Adrenal gland (tissue), 19 donors: ENCODE measurements at places on chromosomes 2 and 18. TPM values are rescaled to one million over a fixed set of nuclear protein-coding genes. Genes with fewer than 3 reads are reported as not detected.

DNA sequence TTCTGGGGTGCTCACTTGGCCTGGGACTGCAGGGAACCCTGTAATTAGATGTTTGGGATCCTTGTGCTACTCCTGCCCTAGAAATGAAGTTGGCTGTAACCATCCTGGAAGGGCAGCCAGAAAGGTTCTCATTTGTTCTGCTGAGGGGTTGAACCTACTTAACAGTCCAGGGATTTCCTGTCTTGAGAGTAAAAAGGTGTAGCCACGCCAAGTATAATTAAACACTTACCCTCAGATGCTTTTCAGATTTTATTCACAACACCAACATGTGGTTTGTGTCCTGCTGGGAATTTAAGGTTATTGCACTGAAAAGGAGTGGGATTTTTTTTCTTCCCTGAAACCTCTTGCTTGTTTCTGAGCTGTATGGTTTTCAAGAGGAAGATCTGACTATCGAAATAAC is 222.4 kb upstream of the APCDD1 start:
- H3K36me3 ChIP-seq, result no peaks in the 10 kb centered on the region

GRCh38 chr2:70658476-70658875 is 104.8 kb upstream of the TGFA start:
- H3K27ac ChIP-seq, result no peak overlapping the region
- no peak overlapping the region for H3K4me3 ChIP-seq
- H3K4me1 ChIP-seq, result no peaks in the 10 kb centered on the region
- DNase-seq, result no peak
- H3K36me3 ChIP-seq, result no peaks in the 10 kb centered on the region

The SERPINB8 gene
- 9.2 TPM for total RNA-seq

- H3K27ac ChIP-seq, result peak overlapping the region; percentile 79
- H3K36me3 ChIP-seq, result no peaks in the 10 kb centered on the region
- no peaks in the 10 kb centered on the region for H3K27me3 ChIP-seq
- peaks cover 11% of the 10 kb centered on the region for H3K4me1 ChIP-seq
- peak overlapping the region; percentile 2 for H3K4me3 ChIP-seq
- DNase-seq, result peak; percentile 65
These were observed 569 bp downstream of the PDK1 start for GRCh38 chr2:172556284-172557033.

The FHOD3 gene
- total RNA-seq, result 45.6 TPM

DNA sequence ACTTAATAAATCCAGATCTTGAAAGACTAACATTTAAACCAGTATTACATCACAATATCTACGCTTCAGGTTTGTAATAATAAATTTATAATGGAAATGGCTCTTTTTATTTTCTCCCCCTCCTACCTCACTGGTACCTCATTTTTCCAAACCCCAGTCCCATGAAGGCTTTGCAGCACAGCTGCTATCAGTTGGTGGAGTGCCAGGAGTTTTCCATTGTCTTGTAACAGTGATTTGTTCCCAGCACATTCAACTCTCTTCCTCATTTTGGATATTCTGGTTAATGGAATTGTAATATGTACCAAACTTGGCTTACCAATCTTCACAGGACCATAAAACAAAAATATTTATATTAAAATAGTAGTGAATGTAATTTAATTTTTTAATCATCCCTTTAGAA is 91.2 kb downstream of the VRK2 start:
- H3K36me3 ChIP-seq, result no peaks in the 10 kb centered on the region
- no peak for DNase-seq
- no peak overlapping the region for H3K4me3 ChIP-seq

DNA sequence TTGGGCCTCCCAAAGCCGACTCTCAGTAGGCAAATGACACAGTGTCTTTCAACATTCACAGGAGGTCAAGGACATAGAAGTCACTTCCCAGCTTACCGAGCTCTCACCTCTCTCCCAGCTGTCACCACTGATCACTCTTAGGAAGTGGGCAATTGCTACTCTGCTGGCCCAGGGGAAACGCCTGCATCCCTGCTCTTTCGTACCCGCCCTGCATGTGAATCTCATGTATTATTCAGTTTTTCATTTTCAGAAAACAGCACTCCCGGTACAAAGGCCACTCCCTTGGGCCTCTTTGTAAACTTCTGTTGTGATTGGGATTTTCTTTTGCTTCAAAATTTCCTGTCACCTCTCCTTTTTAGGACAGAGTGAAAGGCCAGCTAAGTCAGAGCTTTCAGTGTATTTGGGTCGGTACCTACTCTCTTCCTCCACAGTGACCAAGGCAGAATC is 15.4 kb downstream of the MRPL44 start:
- no peaks in the 10 kb centered on the region for H3K27me3 ChIP-seq
- H3K4me3 ChIP-seq, result no peak overlapping the region
- no peaks in the 10 kb centered on the region for H3K4me1 ChIP-seq
- H3K36me3 ChIP-seq, result peaks cover 6% of the 10 kb centered on the region
- H3K27ac ChIP-seq, result no peak overlapping the region
- no peak for DNase-seq

The ZNF236 gene
- 6.6 TPM for total RNA-seq

The GRB14 gene
- total RNA-seq, result 53.9 TPM

The FSIP2 gene
- total RNA-seq, result 2.4 TPM

The IL1R1 gene
- 130 TPM for total RNA-seq

- H3K36me3 ChIP-seq, result no peaks in the 10 kb centered on the region
- no peak for DNase-seq
- H3K4me1 ChIP-seq, result peaks cover 75% of the 10 kb centered on the region
These were observed 37.4 kb downstream of the EPAS1 start for GRCh38 chr2:46334389-46335271.

GRCh38 chr2:42086500-42086953 is 38.7 kb downstream of the PKDCC start:
- no peak overlapping the region for H3K27ac ChIP-seq
- H3K27me3 ChIP-seq, result no peaks in the 10 kb centered on the region
- H3K4me1 ChIP-seq, result peaks cover 4% of the 10 kb centered on the region

GRCh38 chr18:48896875-48897511 is 53.8 kb downstream of the SMAD7 start:
- no peak overlapping the region for H3K4me3 ChIP-seq
- no peak for DNase-seq
- no peaks in the 10 kb centered on the region for H3K36me3 ChIP-seq
- no peaks in the 10 kb centered on the region for H3K27me3 ChIP-seq
- no peak overlapping the region for H3K27ac ChIP-seq
- H3K4me1 ChIP-seq, result peaks cover 6% of the 10 kb centered on the region

DNA sequence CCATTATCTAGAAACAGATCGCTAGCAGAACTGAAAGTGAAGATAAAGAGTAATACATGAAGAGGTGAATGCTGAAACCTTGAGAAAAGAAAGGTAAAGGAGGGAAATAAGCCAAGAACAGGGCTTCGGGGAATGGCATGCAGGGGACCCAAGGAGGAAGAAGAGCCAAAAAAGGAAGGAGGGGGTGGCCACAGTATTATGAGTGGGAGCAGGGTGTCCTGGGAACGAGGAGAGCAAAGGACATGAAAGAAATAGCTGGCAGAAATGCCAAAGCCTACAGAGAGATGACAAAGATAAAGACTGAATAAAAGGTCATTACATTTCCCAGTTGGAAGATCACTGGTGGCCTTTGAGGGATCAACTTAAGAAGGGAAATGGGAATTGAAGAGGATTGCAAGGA is 82.9 kb downstream of the ACTR3 start:
- H3K4me3 ChIP-seq, result no peak overlapping the region
- peaks cover 11% of the 10 kb centered on the region for H3K4me1 ChIP-seq
- DNase-seq, result no peak
- no peaks in the 10 kb centered on the region for H3K27me3 ChIP-seq
- no peak overlapping the region for H3K27ac ChIP-seq

DNA sequence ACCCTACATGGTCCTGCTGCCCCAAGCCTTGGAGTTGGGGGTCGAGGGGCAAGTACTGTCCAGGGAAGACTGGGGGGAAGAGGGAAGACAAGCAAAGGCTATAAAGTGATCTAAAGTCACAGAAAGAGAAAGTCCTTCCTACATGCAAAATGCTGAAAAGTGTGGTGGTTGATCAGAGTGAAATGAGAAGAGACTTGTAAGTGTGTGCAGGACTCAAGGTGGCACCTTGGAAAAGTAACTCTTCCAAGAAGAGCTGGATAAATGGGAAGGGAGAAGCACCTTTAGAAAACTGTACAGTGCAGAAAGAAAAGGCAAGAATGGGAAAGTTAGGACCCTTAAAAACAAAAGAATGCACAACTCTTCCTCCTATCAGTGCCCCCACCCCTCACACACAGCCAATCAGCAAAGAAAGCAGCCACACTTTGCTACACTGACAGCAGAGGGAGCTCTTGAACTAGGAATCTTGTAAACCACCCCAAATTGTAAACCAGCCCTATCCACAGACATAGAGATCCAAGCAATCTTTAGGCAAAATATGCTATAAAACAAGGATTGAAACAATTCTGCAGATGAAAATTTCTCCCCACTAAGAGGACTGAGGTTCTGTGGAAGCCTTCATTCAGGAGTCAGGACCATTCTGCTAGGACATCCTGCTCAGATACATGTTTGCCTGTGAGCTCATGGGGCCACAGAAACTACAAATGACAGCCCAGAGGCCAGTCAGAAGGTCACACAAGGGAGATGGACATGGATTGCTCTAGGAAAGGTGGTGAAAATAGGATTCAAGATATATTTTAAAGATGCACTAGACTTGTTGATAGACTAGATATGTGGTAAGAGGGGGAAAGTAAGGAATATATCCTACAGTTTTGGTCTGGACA is 146.4 kb downstream of the FTCDNL1 start:
- no peaks in the 10 kb centered on the region for H3K4me1 ChIP-seq
- no peak overlapping the region for H3K4me3 ChIP-seq
- DNase-seq, result peak; percentile 30
- no peaks in the 10 kb centered on the region for H3K36me3 ChIP-seq

The TSGA10 gene
- 5.8 TPM for total RNA-seq

- no peaks in the 10 kb centered on the region for H3K27me3 ChIP-seq
- no peak for DNase-seq
- H3K36me3 ChIP-seq, result no peaks in the 10 kb centered on the region
These were observed 143.7 kb downstream of the NAPG start for GRCh38 chr18:10669441-10670100.

The SETBP1 gene
- total RNA-seq, result 7.9 TPM

GRCh38 chr2:84380875-84381274 is 78.2 kb downstream of the SUCLG1 start:
- H3K36me3 ChIP-seq, result no peaks in the 10 kb centered on the region
- no peaks in the 10 kb centered on the region for H3K27me3 ChIP-seq
- DNase-seq, result no peak
- no peak overlapping the region for H3K4me3 ChIP-seq
- no peak overlapping the region for H3K27ac ChIP-seq

GRCh38 chr18:70221156-70221914 is 15.8 kb upstream of the RTTN start:
- H3K27ac ChIP-seq, result no peak overlapping the region
- no peaks in the 10 kb centered on the region for H3K4me1 ChIP-seq
- no peaks in the 10 kb centered on the region for H3K36me3 ChIP-seq
- no peak overlapping the region for H3K4me3 ChIP-seq
- DNase-seq, result no peak
- H3K27me3 ChIP-seq, result no peaks in the 10 kb centered on the region

The RASGRP3 gene
- 3.3 TPM for total RNA-seq

GRCh38 chr2:15472133-15472532 is 89.0 kb downstream of the NBAS start:
- H3K4me1 ChIP-seq, result no peaks in the 10 kb centered on the region
- H3K36me3 ChIP-seq, result peaks cover 11% of the 10 kb centered on the region
- no peak for DNase-seq
- H3K27me3 ChIP-seq, result no peaks in the 10 kb centered on the region

DNA sequence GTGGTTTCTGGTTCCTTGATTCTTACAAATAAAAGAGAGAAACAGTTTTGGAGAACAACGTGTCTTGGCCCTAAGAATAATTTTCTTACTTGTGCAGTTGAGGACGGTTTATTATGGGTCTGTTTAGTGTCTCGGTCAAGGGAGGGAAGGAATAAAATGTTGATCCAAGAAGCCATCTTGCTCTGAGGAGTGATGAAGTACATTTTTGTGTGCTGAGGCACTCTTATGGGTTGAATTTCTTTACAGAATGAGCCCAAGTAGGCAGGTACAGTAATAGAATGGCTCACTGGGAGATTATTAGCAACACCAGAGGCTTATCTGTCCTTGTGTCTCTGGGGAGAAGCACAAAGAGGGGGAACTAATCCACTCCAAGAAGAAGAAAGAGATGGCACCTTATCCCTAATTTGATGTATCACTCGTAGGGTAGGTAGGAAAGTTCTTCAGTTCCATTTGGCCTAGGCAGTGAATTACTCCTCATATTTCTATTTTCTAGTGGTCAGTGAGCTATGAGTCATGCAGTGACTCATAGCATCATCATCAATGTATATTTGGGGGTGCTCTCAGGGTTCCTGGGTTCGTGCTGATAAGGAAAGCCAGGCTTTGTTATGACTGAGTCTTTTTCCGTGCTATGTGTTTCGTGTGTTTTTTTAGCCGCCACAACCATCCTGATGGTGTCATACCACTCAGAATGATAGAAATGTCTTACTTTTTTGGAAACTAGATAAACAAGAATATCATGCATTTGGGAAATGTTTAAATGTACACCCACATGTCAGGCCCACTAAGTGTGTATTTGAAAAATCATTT is 250.1 kb upstream of the CTAGE1 start:
- no peaks in the 10 kb centered on the region for H3K36me3 ChIP-seq
- H3K27ac ChIP-seq, result no peak overlapping the region
- H3K4me1 ChIP-seq, result peaks cover 9% of the 10 kb centered on the region
- H3K4me3 ChIP-seq, result no peak overlapping the region

The ABCG8 gene
- total RNA-seq, result not detected

- DNase-seq, result no peak
- no peaks in the 10 kb centered on the region for H3K27me3 ChIP-seq
- H3K27ac ChIP-seq, result no peak overlapping the region
- no peak overlapping the region for H3K4me3 ChIP-seq
These were observed 148.5 kb downstream of the TXNL1 start for GRCh38 chr18:56489893-56490292.

- H3K27ac ChIP-seq, result peak within 1 kb of the TSS; percentile 47
- DNase-seq, result peak; percentile 39
- no peaks in the 10 kb centered on the region for H3K27me3 ChIP-seq
- H3K4me1 ChIP-seq, result peaks cover 8% of the 10 kb centered on the region
These were observed at the start of gene NOSTRIN for GRCh38 chr2:168801961-168802858. TSS of gene NOSTRIN (plus strand) at chr2:168802637. CDS start at chr2:168802647, 10 bp downstream.

DNA sequence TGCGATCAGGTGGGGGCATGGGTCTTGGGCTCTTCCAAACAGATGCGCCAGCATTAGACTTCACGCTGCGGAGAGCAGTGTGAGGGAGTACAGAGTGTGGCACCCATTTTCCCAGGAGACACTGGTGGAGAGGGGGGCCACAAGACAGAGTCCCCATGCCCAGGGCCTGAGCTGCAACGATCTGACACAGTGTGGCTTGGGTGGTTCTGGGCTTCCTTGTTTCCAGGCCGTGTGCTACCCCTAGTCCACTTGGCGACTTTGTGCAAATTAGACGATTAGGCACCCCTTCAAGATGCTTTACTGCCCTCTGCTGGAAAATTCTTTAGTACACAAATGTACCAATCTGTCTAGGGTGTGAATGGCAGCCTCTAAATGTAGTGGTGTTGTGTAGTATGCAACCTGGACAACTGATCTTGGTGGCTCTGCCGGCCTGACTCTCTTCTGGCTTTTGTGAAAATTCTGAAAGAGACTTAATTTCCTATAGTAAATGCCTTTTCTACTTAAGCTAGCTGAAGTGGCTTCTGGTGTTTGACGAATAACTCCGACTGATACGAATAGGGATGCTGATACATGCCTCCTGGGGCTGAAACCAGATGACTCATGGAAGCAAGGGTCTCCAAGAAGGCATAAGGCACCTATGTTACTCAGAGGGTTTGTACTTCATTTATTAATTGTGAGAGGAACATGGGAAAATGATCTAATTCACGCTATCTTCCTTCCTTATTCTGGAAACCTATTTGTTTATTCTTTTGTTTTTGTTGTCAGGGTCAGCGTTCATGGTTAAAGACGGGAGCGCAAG is 92.3 kb upstream of the SMAD2 start:
- no peaks in the 10 kb centered on the region for H3K27me3 ChIP-seq
- H3K36me3 ChIP-seq, result no peaks in the 10 kb centered on the region
- no peak overlapping the region for H3K4me3 ChIP-seq
- no peak for DNase-seq

The SLC5A7 gene
- 0.43 TPM for total RNA-seq

The CXCR4 gene
- 21.9 TPM for total RNA-seq

The KLHL41 gene
- 0.38 TPM for total RNA-seq
